ENCODE measurements at places on chromosomes 3 and 15.

GRCh38 chr3:6806991-6807390 lies 53.9 kb upstream of the GRM7 start:
- H3K27ac ChIP-seq: no peak overlapping the region
- no peaks in the 10 kb centered on the region for H3K4me1 ChIP-seq
- no peak for DNase-seq
- no peak overlapping the region for H3K4me3 ChIP-seq
- no peaks in the 10 kb centered on the region for H3K27me3 ChIP-seq

DNA sequence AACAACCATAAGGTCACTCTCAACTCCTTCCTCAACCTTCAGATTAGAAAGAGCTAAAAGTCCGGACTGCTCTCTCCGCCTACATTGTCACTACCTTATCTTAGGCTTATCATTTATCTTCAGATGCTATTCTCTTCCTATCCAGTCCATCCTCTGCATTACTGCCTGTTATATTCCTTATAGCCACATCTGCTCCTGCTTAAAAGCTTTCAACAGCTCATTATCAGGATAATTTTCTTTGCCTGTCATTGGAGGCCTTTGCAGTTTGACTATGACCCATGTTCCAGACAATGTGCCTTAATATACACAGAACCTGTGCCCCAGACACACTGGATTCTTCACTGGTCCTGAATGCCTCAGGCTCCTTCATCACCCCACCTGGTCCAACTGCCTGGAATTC lies 184.1 kb upstream of the SETMAR start:
- H3K4me3 ChIP-seq: no peak overlapping the region
- no peak overlapping the region for H3K27ac ChIP-seq
- H3K27me3 ChIP-seq: no peaks in the 10 kb centered on the region
- H3K4me1 ChIP-seq: no peaks in the 10 kb centered on the region
- DNase-seq: no peak

- H3K27ac ChIP-seq: no peak overlapping the region
- H3K4me1 ChIP-seq: no peaks in the 10 kb centered on the region
- no peak for DNase-seq
Measured at GRCh38 chr3:117238806-117239205, 529.2 kb downstream of the TUSC7 start.

- H3K27ac ChIP-seq: no peak overlapping the region
- DNase-seq: no peak
- no peak overlapping the region for H3K4me3 ChIP-seq
- H3K36me3 ChIP-seq: no peaks in the 10 kb centered on the region
- peaks cover 3% of the 10 kb centered on the region for H3K4me1 ChIP-seq
- H3K27me3 ChIP-seq: no peaks in the 10 kb centered on the region
Measured at GRCh38 chr15:31280046-31280830, 46.4 kb upstream of the KLF13 start.

GRCh38 chr3:159443266-159443665 lies 545.4 kb upstream of the IL12A start:
- no peak for DNase-seq
- no peak overlapping the region for H3K4me3 ChIP-seq
- H3K27me3 ChIP-seq: no peaks in the 10 kb centered on the region
- H3K27ac ChIP-seq: no peak overlapping the region
- H3K36me3 ChIP-seq: no peaks in the 10 kb centered on the region
- H3K4me1 ChIP-seq: no peaks in the 10 kb centered on the region

DNA sequence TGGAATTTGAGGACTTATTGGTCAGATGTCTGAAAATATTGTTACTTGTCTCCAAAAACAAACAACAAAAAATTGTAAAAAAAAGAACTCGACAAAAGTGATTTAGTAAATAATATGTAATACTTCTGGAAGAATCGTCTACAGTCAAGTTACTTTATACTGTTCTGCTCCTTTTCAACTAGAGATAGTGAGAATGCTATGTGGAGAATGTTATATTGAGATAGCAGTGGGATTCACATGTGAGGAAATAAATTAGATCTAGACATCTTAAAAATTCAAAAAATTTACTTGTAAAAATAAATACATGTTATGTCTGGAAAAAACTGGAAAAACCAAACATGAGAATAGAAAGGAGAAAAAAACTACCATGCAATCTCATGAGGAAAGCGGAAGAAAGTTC lies 64.9 kb downstream of the SGO1 start:
- no peak overlapping the region for H3K4me3 ChIP-seq
- no peak for DNase-seq
- no peaks in the 10 kb centered on the region for H3K4me1 ChIP-seq
- H3K27me3 ChIP-seq: no peaks in the 10 kb centered on the region
- H3K36me3 ChIP-seq: peaks cover 23% of the 10 kb centered on the region

- no peaks in the 10 kb centered on the region for H3K36me3 ChIP-seq
- peaks cover 11% of the 10 kb centered on the region for H3K27me3 ChIP-seq
- no peaks in the 10 kb centered on the region for H3K4me1 ChIP-seq
- no peak overlapping the region for H3K4me3 ChIP-seq
- no peak for DNase-seq
Measured at GRCh38 chr15:68896178-68896577, 34.1 kb upstream of the SPESP1 start.

DNA sequence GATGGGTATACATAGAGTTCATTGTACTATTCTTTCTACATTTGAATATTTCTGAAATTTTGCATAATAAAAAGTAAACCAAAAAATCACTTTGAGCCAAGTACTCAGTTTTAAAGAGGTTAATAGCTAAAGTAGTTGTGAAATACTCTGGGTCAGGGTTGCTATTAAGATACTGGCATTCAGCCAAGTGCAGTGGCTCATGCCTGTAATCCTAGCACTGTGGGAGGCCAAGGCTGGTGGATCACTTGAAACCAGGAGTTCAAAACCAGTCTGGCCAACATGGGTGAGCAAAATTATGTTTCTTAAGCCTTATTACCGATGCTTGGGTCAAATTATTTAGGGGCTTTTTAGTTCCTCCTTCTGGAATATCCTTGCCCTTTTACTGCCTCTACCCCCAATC lies 122.0 kb upstream of the MELTF start:
- no peak overlapping the region for H3K4me3 ChIP-seq
- peaks cover 43% of the 10 kb centered on the region for H3K36me3 ChIP-seq
- no peak overlapping the region for H3K27ac ChIP-seq
- H3K4me1 ChIP-seq: peaks cover 5% of the 10 kb centered on the region

GRCh38 chr3:55173504-55173903 lies 245.6 kb upstream of the LRTM1 start:
- no peak for DNase-seq
- H3K27ac ChIP-seq: no peak overlapping the region
- no peaks in the 10 kb centered on the region for H3K36me3 ChIP-seq
- H3K27me3 ChIP-seq: no peaks in the 10 kb centered on the region
- H3K4me1 ChIP-seq: no peaks in the 10 kb centered on the region
- H3K4me3 ChIP-seq: no peak overlapping the region

DNA sequence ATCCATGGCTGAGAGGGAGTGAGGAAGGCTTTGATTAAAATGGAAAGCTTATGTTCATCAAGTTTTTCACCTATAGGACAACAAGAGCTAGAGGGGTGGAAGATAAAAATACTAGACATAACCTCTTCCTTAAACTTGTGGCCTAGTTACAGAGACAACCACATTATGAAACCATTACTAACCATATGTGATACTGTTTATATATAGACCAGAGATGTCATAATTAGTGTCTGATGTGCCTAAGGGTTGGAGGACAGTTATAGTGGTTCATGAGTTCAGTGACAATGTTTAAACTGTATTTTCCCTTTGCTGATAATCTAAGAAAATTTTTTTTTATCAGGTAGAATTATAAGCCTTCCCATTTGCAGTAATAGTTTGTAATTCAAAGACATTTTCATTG lies 23.7 kb downstream of the PHLDB2 start:
- H3K4me3 ChIP-seq: no peak overlapping the region
- H3K27me3 ChIP-seq: no peaks in the 10 kb centered on the region
- H3K36me3 ChIP-seq: no peaks in the 10 kb centered on the region
- H3K27ac ChIP-seq: no peak overlapping the region
- peaks cover 2% of the 10 kb centered on the region for H3K4me1 ChIP-seq

DNA sequence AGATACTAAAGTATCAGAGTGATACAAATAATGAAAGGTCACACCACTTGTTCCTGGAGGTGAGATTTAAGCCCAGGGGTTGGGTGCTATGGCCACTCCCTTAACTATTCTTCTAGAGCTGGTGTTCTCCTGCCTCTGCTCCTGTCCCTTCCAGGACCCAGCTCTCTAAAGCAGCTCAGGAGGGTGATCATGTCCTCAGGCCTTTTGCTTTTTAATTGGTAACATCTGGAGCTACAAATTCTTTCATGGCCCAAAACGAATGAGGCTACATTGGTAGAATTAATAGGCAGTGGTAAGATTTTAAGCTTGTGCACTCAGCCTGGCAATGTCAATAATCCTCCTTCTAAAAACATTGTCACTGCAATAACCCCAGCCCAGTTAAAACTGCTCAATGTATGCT lies 38.2 kb upstream of the CNOT10 start:
- H3K27ac ChIP-seq: no peak overlapping the region
- no peaks in the 10 kb centered on the region for H3K4me1 ChIP-seq
- H3K36me3 ChIP-seq: no peaks in the 10 kb centered on the region
- H3K4me3 ChIP-seq: no peak overlapping the region

- no peak overlapping the region for H3K27ac ChIP-seq
- no peaks in the 10 kb centered on the region for H3K4me1 ChIP-seq
- no peaks in the 10 kb centered on the region for H3K36me3 ChIP-seq
- H3K4me3 ChIP-seq: no peak overlapping the region
- no peak for DNase-seq
Measured at GRCh38 chr3:113286524-113286923, 75.2 kb downstream of the BOC start.

DNA sequence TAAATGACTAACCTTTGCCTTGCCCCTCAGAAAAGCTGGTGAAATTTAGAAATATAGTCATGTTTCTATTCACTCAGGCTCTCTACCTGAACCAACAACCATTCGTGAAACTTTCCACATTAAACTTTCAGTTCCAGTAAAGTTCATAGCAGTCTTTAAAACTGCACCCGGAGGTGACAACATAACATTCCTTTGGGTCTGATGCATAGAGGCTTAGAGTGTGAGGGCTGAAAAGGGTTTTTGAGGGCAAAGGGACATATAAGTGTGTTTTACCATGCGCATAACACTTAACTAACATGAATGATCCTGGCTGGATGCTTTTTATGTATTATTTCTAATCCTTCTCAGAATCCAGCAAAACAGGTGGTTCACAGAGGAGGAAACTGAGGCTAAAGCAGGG lies 471.7 kb upstream of the MCTP2 start:
- H3K4me3 ChIP-seq: no peak overlapping the region
- H3K4me1 ChIP-seq: no peaks in the 10 kb centered on the region
- H3K27ac ChIP-seq: no peak overlapping the region
- H3K36me3 ChIP-seq: no peaks in the 10 kb centered on the region

- no peak overlapping the region for H3K4me3 ChIP-seq
- peaks cover 8% of the 10 kb centered on the region for H3K36me3 ChIP-seq
- no peak overlapping the region for H3K27ac ChIP-seq
- peaks cover 4% of the 10 kb centered on the region for H3K4me1 ChIP-seq
Measured at GRCh38 chr3:100027321-100027720, 87.0 kb downstream of the FILIP1L start.

DNA sequence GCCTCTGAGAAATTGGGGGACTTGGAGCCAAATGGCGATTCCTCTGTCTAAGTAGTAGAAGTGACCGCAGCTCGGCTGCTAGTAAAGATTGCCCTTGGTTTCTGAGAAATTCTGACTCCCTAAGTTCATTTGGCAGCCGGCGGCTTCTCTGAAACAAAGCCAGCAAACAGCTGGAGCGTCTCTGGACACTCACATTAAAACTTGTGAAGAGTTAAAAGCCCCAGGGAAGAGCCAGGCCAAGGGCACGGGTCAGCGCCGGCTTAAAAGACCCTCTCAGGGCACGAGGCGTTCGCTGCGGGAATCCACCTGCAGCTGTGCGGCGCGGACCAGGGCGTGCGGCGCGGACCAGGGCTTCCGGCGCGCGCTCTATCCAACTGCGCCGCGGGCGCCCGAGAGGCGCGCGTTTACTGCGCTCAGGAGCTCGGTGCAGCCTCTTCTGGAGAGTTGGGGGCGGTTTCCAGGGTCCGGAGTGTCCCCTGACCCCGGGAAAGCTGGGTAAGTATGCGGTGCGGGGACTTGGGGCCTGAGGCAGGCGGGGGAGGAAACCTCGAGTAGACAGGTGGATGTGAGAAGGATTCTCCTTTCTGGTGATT lies at the start of gene COL6A5:
Gene COL6A5, plus strand, starts transcription at position 186 of the 593 bp plus-strand sequence. CDS start 27,967 bp downstream, outside the sequence.
- no peaks in the 10 kb centered on the region for H3K36me3 ChIP-seq
- DNase-seq: no peak
- peaks cover 33% of the 10 kb centered on the region for H3K27me3 ChIP-seq
- peaks cover 5% of the 10 kb centered on the region for H3K4me1 ChIP-seq
- no peak within 1 kb of the TSS for H3K4me3 ChIP-seq
- H3K27ac ChIP-seq: no peak within 1 kb of the TSS

- no peaks in the 10 kb centered on the region for H3K27me3 ChIP-seq
- no peaks in the 10 kb centered on the region for H3K36me3 ChIP-seq
- no peak overlapping the region for H3K27ac ChIP-seq
- DNase-seq: no peak
Measured at GRCh38 chr3:168512802-168513201, 417.1 kb upstream of the GOLIM4 start.

- no peak overlapping the region for H3K27ac ChIP-seq
- DNase-seq: no peak
- peak overlapping the region; percentile 70 for H3K4me3 ChIP-seq
- H3K4me1 ChIP-seq: peaks cover 95% of the 10 kb centered on the region
- peaks cover 65% of the 10 kb centered on the region for H3K36me3 ChIP-seq
- H3K27me3 ChIP-seq: no peaks in the 10 kb centered on the region
Measured at GRCh38 chr3:71057526-71057894, 526.0 kb downstream of the FOXP1 start.

DNA sequence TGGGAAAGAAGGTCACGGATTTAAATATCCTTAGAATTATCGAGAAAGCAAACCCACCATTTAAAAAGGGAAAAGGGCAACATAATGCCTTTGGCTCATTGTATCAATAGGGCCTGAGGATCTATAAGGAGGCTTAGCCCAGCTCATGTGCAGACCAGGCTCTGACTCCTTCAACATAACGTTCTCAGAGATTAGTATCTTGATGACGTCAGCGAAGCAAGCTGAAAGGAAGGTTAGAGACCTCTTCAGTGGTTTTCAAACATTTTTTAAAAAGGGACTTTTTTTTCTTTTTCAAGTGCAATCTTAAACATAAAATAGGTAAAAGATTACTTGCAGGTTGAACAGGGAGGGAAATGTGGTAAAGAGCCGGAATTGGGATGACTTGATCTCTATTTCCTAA lies 463.9 kb upstream of the ADAMTS9 start:
- H3K27ac ChIP-seq: no peak overlapping the region
- no peaks in the 10 kb centered on the region for H3K27me3 ChIP-seq
- DNase-seq: no peak
- no peaks in the 10 kb centered on the region for H3K36me3 ChIP-seq

GRCh38 chr15:73737535-73737934 lies 15.6 kb downstream of the INSYN1 start:
- no peak overlapping the region for H3K27ac ChIP-seq
- H3K27me3 ChIP-seq: peaks cover 17% of the 10 kb centered on the region
- H3K4me3 ChIP-seq: no peak overlapping the region
- no peak for DNase-seq

DNA sequence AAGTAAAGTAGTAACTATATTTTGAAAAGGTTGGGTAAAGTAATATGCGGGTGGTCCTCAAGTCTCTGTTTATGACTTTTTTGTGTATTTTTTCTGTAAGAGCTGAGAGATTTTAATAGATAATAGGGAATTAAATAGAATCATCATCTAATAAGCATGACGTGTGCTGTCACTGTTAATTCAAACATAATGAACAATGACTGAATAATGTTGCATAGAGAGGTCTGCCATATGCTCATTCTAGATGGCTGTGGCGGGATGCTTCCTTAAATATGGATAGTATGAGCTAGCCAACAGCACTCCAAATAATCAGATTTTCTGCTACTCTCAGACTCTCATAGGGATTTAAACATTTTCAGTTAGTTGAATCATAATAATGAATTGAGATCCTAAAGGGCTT lies 302.8 kb upstream of the RBMS3 start:
- H3K4me1 ChIP-seq: peaks cover 2% of the 10 kb centered on the region
- peaks cover 4% of the 10 kb centered on the region for H3K27me3 ChIP-seq
- H3K36me3 ChIP-seq: no peaks in the 10 kb centered on the region
- no peak overlapping the region for H3K27ac ChIP-seq
- DNase-seq: no peak
